ENCODE measurements at places on chromosomes 1 and 21.

DNA sequence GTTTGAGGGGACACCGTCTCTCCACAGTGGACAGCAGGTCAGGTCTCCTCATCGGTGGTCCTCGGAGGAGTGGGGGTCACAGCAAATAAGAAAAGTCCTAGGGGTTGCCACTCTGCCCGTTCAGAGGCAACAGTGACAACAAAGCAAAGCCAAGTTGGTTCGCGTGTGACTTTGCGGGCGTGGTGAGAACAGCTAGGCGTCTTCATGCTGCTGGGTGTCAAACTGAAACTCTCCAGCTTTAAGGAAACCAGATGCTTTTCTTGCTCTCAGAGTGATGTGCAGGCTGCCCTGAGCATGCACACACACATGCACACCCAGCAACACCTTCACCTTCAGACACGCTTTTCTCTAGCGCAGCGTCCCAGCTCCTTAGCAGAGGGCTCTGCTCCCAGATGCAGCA lies 70.1 kb upstream of the ARHGEF16 start:
- DNase-seq = no peak

DNA sequence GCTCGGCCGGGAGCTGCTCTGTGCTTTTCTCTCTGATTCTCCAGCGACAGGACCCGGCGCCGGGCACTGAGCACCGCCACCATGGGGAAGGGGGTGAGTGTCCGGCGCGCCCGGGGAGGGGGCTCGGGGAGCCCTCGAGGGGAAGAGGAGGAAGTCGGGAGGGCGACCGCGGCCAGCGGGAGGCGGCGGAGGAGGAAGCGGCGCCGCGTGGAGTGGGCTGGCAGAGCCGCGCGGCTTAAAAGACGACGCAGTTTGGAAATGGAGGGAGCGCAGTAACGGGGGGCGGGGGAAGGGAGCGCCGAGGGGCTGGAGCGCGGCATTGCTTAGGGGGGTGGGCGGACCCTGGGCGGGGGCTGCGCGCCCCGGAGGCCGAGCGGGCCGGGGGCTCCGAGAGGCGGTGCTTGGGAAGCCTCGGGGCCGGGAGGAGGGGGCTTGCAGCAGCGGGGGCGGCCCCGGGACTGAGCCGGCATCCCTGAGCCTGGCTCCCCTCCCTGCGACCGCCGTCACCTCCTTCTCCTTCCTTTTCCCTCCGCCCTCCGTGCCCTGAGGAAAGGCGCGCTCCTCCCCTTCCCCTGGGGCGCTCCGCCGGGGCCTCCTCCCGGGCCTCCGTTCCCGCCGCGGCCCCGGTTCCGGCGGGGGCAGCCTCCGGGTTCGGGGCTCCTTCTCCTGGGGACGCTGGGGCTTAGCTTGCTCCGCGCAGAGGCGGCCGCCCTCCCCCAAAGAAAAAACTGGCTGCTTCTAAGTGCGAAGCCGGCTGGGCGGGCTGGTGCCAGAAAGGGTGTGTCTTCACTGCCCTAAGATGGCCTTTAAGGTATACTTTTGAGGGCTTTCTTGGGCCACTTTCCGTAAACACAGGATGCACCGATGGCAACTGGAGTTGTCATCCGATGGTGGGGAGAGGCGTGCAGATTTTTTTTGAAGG lies 648 bp downstream of the ATP1A1 start:
- peak; percentile 27 for DNase-seq

GRCh38 chr1:56868761-56869160 lies 14.2 kb downstream of the C8A start:
- no peak for DNase-seq

DNA sequence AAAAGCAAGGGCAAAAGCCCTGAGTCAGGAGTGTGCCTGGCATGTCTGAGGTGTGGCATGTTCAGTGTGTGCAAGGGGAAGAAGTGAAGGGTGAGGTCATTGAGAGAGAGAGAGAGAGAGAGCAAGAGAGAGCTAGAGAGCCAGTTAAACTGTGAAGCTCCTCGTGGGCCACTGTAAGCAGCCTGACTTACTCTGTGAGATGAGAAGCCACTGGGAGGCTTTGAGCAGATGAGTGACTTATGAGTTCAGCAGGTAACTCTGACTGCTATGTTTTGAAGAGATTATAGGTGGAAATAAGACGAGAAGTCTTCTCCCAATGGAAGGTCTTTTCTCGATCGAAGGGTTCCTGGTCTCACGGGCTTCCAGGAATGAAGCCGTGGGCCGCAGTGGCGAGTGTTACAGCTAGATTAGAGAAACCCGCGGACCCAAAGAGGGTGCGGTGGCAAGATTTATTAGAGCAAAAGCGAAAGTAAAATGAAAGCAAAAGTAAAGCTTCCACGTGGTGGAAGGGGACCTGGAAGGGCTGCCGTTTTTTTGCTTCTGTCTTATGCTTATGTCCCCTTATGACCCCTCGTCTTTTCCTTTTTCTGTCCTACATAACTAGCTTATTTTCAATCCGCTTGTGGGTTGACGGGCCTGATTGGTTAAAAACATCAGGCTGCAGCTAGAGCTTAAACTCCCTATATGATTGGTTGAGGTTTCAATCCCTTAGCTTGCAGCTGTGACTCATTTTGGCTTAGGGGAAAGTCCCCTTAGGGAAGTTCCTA lies 323.1 kb upstream of the FAM78B start:
- peak; percentile 12 for DNase-seq

GRCh38 chr1:58811303-58811702 lies 27.5 kb upstream of the JUN start:
- no peak for DNase-seq

DNA sequence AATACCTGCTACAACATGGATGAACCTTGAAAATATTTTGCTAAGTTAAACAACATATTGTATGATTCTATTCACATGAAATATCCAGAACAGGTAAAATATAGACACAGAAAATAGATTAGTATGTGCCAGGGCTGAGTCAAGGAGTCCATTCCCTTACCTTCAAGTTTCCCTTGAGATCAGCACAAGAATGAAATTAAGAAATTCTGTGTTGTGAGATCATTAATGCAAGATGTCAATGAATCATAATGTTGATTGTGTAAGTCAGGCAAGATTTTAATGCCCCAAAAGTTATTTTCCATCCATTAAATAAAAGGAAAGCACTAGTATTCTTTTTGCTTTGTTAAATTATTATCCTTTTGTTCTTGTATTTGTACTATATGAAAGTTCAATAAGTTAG lies 139.4 kb downstream of the MRPL39 start:
- no peak for DNase-seq

All from H54 (cell line).